Neural crest cell (in vitro differentiated cells): ENCODE measurements at places on chromosomes 4 and X.

DNA sequence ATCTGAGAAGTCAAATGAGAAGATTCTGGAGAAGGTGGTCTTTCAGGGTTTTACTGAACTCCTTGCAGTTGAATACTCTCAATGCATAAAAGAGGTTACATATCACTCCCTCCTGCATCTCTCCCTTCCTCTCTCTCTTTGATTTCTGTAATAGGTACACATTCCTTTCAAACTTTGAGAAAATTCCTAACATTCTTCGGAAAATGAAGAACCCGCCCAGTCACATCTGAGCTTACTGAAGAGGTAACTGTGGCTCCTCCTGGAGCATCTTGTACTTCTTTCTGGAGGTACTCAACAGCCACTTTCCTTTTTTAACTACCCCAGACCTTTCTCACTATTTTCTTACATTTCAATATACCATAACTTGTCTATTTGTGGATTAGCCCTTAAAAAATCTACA, 24.7 kb downstream of the NDST3 start:
- no peak for DNase-seq

DNA sequence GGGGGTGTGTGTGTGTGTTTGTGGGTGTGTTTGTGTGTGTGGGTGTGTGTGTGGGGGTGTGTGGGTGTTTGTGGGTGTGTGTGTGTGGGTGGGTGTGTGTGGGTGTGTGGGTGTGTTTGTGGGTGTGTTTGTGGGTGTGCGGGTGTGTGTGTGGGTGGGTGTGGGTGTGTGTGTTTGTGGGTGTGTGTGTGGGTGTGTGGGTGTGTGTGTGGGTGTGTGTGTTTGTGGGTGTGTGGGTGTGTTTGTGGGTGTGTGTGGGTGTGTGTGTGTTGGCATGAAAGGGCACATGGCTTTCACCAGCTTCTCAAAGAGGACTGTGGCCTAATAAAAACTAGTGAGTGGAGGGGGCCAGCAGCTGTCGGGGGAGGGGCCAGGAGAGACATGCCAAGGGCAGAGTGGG, 25.3 kb upstream of the ZNF185 start:
- DNase-seq: no peak

- DNase-seq: no peak
Measured at GRCh38 chrX:151697522-151697921, 2.3 kb downstream of the PRRG3 start.

DNA sequence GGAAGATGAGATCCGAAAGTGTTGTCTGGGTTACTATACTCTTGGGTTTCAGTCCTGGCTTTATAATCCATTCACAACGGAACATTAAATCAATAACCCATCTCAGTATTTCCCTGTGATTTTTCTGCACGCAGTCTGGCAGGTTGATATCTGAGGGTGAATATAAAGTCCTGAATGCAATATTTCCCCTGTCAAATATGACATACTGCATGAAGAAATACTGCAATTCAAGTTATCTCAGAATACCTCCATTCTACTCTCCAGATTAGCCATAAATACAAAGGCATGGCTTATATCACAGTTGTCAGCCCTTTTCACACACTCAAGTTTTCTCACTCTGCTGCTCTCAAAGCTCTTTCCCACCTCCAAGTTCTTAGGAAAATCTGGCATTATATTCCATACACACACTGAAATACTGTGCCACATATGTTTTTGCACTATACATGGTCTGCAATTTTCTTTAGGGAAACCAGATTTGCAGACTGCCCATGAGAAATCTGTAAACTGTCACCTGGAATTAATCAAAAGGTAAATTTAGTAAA, 64.7 kb downstream of the WDFY3 start:
- DNase-seq: no peak

GRCh38 chrX:153469811-153470410, 465 bp downstream of the HAUS7 start:
- DNase-seq: peak; percentile 16

DNA sequence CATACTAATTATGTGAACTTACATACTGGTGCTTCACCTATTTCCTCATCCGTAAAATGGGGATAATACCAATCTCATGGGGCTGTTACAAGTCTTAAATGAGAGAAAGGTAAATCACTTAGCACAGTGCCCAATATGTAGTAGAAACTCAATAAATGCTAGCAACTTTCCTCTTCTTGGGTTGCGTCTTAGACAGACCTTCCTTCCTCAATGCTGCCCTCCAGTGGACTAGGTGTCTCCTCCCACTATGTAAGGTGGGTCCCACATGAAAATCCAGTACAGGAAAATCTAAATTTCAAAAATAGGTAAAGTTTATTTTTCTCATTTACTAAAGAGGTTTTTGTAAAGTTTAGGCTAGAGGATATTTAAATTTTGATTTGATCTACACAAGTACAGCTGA, 20.6 kb downstream of the ZDHHC9 start:
- DNase-seq: peak; percentile 25

DNA sequence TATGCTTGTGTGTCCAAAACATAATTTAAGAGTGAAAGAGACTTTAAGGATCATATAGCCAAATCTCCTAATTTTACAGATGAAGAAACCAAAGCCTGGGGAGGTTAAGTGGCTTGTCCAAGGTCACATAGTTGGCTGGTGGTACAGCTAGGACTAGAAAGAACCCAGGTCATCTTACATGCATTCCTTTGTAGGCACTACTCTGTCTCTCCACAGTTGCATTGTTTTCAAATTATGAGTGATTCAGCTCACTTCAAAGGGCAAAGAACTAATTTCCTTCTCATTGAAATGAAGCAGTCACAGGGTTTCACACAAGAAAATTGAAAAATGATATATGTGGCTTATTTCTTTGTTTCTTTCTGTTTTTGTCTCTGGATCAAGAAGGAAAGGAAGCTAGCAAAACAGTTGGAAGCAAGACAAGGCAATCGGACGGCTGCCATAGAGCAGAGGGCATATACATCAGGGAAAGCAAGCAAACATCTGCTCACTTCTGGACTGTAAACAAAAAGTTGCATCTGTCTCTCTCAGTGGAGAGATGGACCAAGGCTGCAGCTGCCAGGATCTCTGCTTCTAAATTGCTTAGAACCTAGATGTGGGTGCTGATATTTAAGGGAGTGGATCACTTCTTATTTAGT, 107.5 kb upstream of the AMOT start:
- DNase-seq: no peak

DNA sequence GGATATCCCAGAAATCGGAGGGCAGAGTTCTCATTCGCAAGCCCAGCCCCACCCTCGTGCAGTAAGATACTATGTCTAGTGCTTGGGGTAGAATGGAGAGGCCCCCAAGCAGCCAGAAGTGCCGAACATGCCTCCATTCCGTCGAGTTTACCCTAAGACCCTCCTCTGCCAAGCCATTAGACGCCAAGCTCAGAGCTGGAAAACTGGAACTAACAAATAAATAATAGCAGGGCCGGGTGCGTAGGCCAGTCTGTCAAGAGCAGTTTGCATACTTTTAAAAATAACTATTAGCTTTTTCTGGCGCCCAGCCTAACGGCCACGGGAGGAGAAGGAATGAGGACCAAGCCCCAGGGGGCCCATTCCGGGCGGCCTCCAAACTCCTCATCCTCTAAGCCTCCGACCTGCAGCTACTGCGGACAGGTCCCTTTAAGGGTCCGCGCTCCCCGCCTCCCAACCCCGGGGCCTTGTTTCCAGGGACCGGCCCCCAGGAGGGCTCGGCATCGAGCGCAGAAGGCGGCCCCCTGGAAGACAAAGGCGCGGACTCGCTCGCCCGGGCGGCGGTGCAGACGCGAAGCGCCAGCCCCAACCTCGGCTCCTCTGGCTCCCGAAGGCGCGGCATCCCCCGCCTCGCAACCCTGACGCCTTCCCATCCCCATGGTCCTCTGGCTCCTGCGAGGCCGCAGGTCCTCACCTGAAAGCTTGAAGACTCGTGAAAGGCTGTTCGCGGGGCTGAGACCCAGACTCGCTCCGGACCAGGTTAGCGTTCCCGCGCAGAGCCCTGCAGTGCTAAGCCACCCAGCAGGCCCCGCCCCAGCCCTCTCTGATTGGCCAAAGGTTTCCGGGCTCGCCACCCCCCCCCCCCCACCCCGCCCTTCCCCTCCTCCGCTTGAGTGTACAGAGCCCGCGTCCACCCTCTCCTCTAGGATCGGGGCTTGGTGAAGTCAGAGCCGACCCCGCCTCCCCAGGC, at the start of gene TMSB15A:
Gene TMSB15A, minus strand, starts transcription at position 765 of the 967 bp plus-strand sequence.
- peak; percentile 68 for DNase-seq

GRCh38 chrX:40011322-40012038, 86.3 kb downstream of the BCOR start:
- DNase-seq: no peak

DNA sequence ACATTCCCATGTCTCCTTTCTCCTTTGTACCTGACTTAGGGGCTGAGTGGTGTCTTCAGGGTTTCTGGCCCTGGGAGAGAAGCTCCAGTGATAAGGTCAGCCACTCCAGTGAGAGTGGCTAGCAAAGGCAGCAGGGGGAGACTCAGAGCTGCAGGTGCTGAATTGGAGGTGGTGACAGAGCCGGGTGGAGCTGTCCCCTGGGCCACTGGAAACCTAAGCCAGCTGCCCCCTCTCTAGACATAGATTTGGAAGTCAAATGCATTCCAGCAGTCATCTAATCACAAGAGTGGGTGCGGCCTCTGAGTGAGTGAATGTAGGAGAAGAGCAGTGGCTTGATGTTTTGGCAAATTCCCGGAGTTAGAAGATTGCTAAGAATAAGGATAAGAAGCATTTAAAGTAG, 28.5 kb downstream of the TRIM2 start:
- no peak for DNase-seq

- DNase-seq: no peak
Measured at GRCh38 chr4:56803471-56803870, 18.0 kb downstream of the SPINK2 start.

- no peak for DNase-seq
Measured at GRCh38 chr4:145884775-145885174, 53.8 kb downstream of the ZNF827 start.

DNA sequence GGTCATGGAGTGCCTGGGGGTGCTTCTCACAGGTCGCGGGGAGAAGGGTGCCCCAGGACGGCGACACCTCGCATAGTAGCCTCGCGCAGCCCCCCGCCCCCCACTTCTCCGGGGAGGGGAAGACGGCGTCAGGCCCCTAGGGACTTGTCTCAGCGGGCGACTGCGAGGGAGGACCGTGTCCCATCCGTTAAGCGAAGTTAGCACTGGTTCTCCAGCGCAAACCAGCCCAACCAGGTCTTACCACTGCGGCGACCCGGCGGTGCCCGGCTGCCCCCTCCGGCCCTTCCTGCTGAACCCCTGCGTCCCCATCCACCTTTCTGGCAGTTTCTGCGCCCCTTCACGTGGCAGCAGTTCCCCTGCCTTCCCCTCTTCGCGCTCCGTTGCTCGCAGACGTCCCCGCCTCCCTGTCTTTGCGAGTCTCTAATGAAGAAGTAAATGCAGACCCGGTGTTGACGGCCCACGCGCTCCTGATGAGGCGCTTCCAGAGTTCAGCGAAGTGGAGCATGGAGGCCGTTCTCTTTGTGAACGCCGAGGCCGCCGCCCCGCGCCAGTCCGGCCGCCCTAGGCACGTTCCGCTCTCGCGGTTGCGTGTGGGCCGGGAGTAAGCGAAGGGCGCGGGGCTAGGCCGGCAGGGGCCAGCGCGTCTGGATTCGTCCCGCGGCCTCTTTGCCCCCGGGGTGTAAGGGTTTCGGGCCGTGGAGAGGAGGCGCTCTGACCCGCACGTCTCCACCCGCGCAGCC, 3.0 kb downstream of the SLIT2 start:
- DNase-seq: peak; percentile 34

- no peak for DNase-seq
Measured at GRCh38 chr4:132767901-132768300, 381.2 kb upstream of the PCDH10 start.

DNA sequence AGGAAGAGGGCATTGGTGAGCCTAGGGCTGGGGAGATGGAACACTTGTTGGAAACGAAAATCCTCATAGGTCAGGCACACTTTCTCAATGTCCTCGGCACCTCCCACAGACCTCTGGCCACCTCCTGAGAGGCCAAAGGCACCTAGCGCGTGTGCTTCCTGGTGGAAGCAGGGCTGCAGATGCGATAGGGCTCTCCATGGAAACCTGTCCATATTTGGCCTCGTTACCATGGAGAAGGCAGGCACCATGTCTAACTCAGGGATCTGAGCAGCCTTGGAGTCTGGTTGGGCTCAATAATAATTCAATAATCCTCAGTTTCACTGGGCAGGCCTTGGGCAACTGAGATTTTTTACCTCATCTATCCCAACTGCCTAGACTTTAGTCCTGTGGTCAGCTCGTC, 58.3 kb downstream of the RAI2 start:
- DNase-seq: peak; percentile 16

DNA sequence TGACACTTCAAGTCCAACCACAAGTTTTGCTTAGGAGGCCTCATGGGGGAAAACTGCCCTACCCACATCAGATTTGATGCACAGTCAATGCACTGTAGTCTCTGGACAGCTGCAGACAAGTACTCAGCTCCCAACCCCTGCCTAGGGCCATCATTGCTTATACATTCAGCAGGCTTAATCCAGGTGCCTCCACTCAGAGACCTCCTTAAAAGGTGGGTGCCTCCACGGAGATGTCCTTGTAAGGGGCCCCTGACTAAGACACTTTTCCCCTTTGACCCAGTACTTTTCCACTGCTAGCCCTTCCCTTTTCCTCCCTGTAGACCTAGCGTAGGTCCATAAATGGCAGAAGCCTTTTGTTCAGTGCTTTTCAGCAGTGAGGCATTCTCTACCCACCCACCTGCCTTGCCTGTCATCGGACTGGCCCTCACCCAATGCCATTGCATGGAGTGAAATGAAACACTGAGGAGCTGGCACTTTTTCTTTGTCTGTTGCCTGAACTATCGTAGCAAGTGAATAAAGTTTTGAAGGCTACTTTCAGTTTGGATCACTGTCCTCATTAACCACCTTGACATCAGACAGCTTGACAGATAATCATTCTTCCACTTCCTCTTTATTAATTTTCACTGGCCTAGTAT, 23.8 kb upstream of the PLK4 start:
- DNase-seq: no peak

DNA sequence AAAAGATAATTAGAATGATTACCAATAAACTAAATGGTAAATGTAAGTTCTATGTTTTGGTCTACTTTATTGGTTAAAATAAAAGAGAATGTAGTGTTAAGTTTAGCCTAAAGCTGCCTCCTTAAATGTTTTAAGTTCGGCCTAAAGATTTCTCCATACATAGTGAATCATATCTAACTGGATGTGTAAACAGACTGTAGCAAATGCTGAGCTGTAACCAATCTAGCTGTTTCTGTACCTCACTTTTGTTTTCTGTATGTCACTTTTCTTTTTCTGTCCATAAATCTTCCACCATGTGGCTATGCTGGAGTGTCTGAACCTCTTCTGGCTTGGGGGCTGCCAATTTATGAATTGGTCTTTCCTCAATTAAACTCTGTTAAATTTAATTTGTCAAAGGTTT, 121.2 kb downstream of the TBCK start:
- DNase-seq: no peak

GRCh38 chr4:86759298-86759697, 89.9 kb downstream of the SLC10A6 start:
- no peak for DNase-seq

DNA sequence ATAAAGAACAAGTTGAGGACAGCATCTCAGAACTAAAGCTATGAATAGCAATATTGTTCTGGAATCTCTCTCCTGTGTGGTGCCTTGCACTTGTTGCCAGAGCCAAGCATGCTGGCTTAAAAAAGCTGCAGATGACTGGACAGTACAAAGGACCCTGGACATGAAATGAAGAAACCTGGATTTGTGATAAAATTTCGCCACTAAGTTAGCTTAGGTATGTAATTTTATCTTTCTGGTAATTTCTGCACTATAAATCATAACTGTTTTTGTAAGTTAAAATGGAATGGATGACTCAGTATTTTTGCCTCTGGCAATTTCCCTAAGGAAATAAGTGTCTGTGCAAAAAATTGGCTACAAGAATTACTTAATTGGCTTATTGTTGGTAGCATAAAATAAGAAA, 317.2 kb downstream of the CAMK2D start:
- DNase-seq: no peak
